ENCODE measurements at places on chromosomes 4 and X. TPM values are rescaled to one million over a fixed set of nuclear protein-coding genes. Genes with fewer than 3 reads are reported as not detected.
A peak's percentile ranks its signal among the peaks of the same experiment; 100 is the strongest.

SYN1 gene
- under 0.01 TPM for total RNA-seq

GRCh38 chr4:13561673-13562072 lies 17.4 kb upstream of the NKX3-2 start:
- DNase-seq = no peak

IRS4 gene
- total RNA-seq = under 0.01 TPM

- DNase-seq = peak; percentile 94
These were observed at the start of gene PUDP for GRCh38 chrX:7147978-7148854. Gene PUDP (minus strand): TSS chrX:7148153. CDS start chrX:7148113, 40 bp downstream.

GRCh38 chr4:133157460-133158160 lies 8.5 kb downstream of the PCDH10 start:
- DNase-seq = peak; percentile 10

NPY1R gene
- not detected for total RNA-seq

- peak; percentile 62 for DNase-seq
These were observed 232.6 kb upstream of the BOD1L1 start for GRCh38 chr4:13860126-13860525.

DNA sequence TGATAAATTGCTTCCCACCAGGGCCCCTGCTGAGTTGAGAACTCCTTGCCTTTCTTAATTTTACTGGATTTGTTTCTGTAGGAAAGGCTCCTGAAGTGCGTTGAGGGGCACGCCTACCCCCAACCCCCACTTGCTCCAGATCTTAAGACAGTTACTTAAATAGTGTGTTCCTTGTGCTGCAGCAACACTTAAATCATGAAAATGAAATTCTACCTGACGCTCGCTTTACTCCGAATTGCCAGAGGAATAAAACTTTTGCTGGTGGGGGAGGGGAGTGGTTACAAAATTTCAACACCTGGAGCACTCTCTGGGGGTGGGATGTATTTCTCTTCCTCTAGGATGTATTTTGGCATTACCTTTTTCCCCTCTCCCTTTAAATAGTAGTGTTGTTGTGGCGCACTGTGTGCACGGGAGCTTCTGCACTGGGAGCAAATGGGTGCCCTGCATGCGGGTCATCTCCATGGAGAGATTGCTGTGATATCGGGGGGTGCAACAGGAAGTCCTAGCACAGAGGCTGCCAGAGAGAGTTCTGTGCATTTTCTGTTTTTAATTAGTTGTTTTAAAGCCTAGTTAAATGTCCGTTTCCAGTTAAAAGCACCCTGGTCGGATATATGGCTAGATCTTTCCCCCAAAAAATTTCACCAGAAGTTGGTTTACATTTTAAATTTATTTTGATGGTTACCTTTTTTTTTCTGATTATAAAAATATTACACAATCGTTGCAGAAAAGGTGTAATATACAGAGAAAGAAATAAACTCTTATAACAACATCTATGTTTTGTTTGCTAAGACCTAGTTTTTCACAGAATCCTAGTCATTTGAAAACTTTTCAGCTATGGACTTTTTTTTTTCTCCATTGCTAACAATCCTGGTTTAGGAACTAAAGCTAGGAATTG lies 207.7 kb downstream of the SOWAHB start:
- DNase-seq = no peak

DNA sequence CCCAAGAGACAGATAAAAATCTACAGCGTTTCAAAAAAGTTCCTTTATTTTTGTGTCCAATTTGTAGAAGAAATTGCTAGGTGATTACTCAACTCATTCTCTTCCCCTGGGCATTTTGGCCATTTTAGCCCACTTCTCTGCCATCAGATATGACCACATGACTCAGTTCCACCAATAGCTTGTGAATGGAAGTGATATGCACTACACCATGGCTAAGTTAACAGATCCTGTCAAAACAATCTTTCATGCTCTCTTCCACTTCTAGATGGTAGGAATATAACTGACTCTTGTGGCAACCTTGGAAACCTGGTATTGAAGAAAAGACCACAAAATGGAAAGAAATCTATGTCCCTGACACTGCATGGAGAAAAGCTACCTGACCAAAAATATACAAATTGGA lies 26.2 kb upstream of the FREM3 start:
- no peak for DNase-seq

- peak; percentile 72 for DNase-seq
These were observed 335.4 kb downstream of the BCOR start for GRCh38 chrX:39762266-39762841.

F8A3 gene
- total RNA-seq = 0.44 TPM

GRCh38 chrX:135425026-135425965 lies 3.6 kb downstream of the SMIM10L2A start:
- no peak for DNase-seq

DNA sequence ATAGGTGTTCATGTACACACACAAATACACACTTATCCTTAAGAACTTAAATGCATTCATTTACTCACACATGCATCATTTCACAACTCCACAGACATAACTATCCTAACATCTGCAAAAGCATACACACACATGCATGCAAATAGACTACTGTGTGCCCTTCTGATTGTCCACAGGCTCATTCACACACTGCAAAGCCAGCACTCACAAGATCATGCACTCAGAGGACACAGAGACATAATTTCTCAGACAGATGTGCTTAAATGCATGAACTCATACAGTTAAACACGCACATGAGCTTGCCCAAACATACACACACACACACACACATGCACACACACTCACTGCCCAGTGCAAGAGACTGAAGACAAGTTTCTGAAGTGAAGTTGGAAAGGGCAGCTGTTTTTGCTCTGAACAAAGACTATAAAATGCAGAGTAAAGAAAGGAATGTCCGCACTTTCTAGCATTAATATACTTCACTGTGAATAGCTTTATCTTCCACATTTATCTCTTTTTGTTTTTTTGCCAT lies 1018.0 kb upstream of the HS3ST1 start:
- DNase-seq = no peak

DNA sequence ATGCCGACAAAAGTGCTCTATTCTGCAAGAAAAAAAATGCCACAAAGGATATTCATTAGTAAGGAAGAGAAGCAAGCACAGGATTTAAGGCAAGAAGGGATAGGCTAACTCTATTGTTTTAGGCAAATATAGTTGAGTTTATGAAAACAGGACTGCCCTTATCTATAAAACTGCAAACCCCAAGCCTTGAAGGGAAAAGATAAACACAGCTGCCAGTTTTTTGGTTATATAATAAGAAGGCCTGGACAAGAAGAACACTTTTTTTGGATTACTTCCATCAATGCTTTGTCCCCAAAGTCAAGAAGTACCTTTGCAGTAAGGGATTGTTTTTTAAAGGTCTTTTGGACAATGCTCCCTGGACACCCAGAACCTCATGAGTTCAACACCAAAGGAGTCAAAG lies 45.4 kb upstream of the WWC2 start:
- no peak for DNase-seq

CDX4 gene
- total RNA-seq = not detected

DNA sequence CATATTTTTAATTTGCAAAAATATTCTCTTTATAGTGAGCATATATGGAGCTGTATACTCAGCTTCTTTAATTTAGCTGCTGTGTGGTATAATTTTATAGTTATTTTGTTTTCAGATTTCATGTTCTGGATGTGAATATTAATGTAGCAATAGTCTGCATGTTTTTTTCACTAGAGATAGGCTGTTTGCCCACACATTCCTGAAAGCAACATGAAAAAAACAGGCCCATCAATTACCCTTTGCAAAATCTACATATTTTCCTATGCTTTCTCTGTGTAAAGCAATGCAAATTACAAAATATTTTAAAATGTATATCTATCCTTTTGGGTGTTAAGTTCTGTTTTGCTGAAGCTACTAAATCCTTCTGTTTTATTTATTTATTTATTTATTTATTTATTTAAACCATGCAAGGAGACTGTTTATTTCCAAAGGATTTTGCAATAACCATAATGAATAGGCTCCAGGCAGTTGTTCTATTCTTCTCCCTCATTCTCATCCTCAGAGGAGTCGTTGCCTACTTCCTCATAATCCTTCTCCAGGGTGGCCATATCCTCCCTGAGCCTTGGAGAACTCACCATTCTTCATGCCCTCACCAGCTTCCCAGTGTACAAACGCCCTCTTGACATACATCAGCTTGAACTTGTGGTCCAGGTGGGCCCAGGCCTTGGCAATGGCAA lies 277.1 kb downstream of the ANKRD50 start:
- no peak for DNase-seq

MSANTD1 gene
- 0.40 TPM for total RNA-seq

- no peak for DNase-seq
These were observed 78.9 kb downstream of the NCAPG start for GRCh38 chr4:17889692-17890091.

RGN gene
- total RNA-seq = 0.65 TPM

DNA sequence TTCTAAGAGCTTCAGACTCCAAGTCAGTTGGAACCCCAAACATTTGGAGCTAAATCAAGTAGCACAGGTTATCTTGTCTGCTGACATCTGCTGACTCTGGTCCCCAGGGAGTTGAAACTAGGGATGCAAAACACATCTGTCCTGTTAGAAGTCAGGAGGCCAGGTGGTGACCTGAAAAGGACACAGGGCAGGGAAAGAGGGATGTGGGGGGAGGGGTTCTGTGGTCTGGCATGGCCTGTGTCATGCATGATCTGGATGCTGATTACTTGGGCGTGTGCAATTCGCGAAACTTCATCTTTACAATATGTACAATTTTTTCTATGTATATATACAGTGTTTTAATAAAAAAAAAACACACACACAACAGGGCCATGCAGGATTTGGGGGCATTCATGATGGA lies 55.3 kb downstream of the FHDC1 start:
- no peak for DNase-seq

GRCh38 chrX:15849555-15849954 lies 5.1 kb downstream of the AP1S2 start:
- peak; percentile 24 for DNase-seq

- DNase-seq = peak; percentile 61
These were observed at the start of gene TCEAL3 for GRCh38 chrX:103607364-103608305. Gene TCEAL3 (plus strand): TSS chrX:103607963. CDS start chrX:103609065, 1,102 bp downstream.

DNA sequence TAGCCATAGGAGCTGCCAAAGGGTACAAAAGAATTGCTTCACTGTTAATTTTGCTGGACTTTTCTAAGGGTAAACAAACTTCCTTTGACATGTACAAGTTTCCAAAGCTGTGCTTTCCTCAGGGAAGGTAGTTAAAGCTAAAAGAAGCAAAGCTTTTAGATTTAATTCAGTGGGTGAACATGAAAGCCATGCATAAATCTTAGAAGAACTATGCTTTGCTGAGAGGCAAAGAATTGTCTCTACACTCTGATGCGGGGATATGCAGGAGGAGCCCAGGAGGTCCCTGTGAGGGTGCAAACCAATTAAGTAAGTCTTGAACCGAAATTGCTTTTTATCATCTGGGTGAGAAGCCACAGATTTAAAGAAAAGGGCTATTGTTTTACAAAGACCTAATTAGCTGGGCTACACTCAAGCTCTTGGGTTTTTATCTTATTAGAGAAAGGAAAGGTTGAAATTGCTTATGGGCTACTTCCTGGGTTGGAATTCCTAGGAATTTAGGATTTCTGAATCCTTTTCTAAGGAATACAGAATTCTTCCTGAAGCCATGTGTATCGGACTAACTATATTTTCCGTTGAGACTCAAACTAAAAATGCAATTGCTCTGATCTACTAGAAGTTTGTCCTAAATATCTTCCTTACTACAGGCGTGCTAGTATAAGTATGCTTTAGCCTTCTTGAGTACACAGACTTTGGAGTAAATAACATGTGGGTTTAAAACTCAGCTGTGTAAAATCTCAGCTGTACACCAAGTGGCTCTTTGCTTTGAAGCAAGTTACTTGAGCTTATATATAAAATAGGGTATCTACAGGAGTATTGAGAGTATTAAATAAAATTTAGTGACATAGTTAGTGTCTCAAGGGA lies 188.4 kb upstream of the ANK2 start:
- DNase-seq = no peak
